NT2/D1 (cell line): ENCODE measurements at places on chromosomes 2 and 18.

DNA sequence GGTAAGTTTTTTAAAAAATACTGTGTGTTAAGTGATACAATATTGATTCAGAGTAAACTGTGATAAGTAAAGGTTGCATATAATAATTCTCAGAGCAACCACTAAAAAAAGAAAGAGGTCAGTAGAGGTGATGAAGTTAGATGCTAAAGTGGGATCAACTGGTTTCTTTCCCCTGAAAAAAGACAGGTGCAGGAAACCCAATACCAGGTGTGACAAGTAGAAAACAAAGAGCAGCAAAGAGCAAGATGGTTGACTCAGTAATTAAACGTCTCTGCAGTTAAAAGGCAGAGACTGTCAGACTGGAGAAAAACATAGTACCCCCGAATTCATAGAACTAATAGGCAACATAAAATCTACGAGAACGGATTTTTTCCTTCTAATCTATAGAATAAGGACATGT is 128.3 kb downstream of the ATP9B start:
- DNase-seq, result no peak

- no peak for DNase-seq
Observed at GRCh38 chr2:28915939-28916338, 21.5 kb downstream of the WDR43 start.

DNA sequence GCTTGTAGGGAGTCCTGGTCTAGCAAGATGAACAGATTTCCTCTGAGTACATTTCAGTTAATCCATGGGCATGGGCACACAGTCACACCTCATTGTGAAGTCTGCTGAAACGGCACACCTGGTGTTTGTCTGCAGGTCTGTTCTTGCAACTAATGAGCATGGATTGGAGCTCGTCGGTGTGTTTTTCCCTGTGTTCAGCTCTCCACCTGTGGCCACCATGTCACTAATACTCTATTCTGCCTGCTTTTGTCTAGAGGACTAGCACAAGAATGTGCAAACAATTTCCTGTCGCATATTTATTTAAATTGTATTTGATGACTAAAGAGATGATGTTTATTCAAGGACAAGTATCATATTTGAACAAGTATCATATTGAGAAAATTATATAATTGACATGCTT is 24.5 kb upstream of the PPP4R1 start:
- no peak for DNase-seq

- DNase-seq, result no peak
Observed at GRCh38 chr2:16774980-16775898, 109.6 kb upstream of the CYRIA start.

DNA sequence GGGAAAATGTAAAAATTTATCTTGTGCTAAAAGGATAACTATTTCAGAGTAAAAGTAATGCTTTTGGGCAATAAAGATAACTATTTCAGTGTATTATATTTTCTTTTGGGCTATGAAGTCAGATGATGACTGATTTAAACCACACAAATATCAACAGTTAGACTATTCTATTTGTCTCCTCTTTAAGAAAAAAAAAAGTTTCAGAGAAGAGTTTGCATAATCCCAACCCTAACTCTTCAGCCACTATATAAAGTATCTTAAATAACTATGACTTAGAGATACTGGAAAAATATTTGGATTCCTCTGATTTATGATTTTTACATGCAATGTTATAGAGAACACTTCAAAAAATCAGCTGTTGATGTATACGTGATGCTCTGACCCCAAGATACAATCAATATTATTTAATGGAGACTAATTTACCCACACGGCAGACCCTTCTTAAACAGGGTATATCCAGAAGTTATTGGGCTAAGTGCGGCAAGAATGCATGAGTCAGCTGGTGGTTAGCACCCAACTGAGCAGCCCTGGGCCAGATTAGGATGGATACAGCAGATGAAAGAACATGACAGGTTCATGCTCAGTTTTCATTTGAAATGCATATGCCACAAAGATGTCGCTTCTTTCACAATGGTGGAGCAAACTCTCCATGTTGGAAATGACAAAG is 279.0 kb downstream of the AFF3 start:
- no peak for DNase-seq
